ENCODE measurements at places on chromosomes 3 and 15. TPM values are rescaled to one million over a fixed set of nuclear protein-coding genes. Genes with fewer than 3 reads are reported as not detected.

GRCh38 chr15:60438646-60439045 is 40.3 kb downstream of the ICE2 start:
- no peaks in the 10 kb centered on the region for H3K27me3 ChIP-seq
- H3K4me1 ChIP-seq: peaks cover 24% of the 10 kb centered on the region
- no peak for DNase-seq
- H3K36me3 ChIP-seq: 0 out of 2 replicates have a peak, but pooled peaks cover 7% of the 10 kb centered on the region

GRCh38 chr15:67335534-67336222 is 81.1 kb downstream of the IQCH start:
- DNase-seq: no peak
- no peaks in the 10 kb centered on the region for H3K27me3 ChIP-seq
- no peaks in the 10 kb centered on the region for H3K4me1 ChIP-seq
- H3K4me3 ChIP-seq: no peak overlapping the region

GRCh38 chr3:28853830-28854229 is 427.0 kb upstream of the RBMS3 start:
- DNase-seq: peak; percentile 21
- H3K27ac ChIP-seq: no peak overlapping the region
- no peaks in the 10 kb centered on the region for H3K36me3 ChIP-seq

DNA sequence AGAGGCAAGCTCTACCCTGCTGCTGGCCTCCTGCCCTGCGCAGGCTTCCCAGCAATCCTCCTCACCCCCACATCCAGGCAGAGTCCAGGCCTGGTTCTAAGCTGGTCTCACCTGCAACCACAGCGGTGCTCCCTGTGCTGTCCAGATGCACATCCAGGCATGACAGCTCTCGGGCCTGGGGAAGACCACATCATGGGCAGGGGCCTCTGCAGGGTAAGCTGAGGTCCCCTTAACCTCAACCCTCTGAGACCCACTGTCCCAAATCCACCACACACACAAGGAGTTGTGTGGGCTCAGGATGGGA is 10.8 kb downstream of the PLA2G4D start:
- no peak for DNase-seq
- H3K4me3 ChIP-seq: no peak overlapping the region
- H3K27me3 ChIP-seq: peaks cover 40% of the 10 kb centered on the region
- no peak overlapping the region for H3K27ac ChIP-seq
- no peaks in the 10 kb centered on the region for H3K4me1 ChIP-seq

DNA sequence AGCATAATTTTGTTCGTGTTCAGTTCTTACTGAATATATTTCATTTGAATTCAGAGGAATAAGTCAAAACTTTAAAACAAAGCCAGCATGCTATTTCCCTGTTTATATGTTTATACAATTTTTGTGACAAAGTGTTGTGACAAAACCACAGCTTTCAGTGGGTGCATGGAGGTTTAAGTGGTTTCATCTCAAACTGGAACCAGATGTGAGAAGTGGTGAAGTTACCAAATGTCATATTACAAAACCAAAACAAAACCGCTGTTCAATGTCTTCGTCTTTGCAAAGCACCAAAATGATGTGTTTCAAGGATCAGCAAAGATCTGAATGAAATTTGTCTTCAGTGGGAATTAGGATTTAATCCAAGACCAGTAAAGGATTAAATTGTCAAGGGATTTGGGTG is 59.3 kb upstream of the OSTN start:
- H3K36me3 ChIP-seq: no peaks in the 10 kb centered on the region
- 0 out of 2 replicates have a peak overlapping the region, but pooled peaks have one; percentile 24 for H3K4me3 ChIP-seq
- peaks cover 34% of the 10 kb centered on the region for H3K4me1 ChIP-seq
- H3K27me3 ChIP-seq: no peaks in the 10 kb centered on the region

The PLSCR5 gene
- total RNA-seq: not detected

DNA sequence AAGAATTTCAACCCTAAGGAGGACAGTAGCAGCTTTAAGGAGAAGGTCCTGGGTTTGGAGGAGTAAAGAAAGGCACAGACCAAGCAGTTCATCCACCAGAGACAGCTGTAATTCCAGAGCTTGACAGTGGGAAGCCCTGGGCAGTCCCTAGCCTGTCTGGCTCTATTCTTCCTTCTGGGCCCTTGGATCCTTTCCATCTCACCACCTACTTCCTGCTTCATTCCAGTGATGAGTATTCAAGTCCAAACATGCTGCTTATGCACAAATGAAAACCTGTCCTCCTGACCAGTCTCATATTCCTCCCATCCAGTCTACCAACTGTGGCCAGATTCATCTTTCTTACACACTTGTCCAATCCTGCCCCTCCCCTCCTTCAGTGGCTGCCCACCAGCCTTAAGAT is 171.4 kb downstream of the CNTN3 start:
- peak; percentile 75 for DNase-seq
- H3K27ac ChIP-seq: peak overlapping the region; percentile 22
- H3K36me3 ChIP-seq: 0 out of 2 replicates have a peak, but pooled peaks cover 1% of the 10 kb centered on the region
- no peak overlapping the region for H3K4me3 ChIP-seq

- H3K36me3 ChIP-seq: no peaks in the 10 kb centered on the region
- no peaks in the 10 kb centered on the region for H3K27me3 ChIP-seq
- peak overlapping the region; percentile 95 for H3K27ac ChIP-seq
- H3K4me3 ChIP-seq: peak overlapping the region; percentile 99
Measured at GRCh38 chr15:68277131-68277602, 378 bp upstream of the FEM1B start.

DNA sequence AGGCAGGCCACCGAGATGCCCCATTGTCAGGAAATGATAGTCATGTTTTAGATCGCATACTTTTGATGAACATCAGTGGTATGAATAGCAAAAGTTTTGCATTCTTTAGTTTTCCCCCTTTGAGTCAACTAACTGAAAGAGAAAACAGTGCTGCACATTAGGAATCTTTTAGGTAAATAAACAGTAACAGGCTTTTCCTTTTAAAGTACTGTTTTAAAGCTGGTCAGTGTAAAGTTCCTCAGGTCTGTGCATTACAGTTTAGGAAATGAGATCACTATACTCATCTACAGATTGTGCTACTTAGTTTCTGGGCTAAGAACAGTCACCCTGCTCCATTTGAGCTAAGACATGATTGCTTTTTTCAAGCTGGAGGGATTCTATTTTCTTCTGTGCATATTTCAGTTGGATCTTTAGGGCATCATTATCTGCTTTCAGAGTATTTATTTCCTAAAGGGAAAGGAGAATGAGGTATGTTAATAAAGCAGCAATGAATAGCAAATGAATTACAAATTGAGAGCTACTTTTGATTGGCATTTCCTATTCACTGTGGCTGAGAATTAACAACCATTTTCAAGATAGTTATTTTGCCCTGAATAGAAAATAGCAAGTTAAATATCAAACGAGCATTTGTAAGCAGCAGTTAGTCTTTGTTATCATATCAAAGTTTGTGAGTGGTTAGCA is 36.5 kb downstream of the FAM98B start:
- peak overlapping the region; percentile 22 for H3K4me3 ChIP-seq
- no peaks in the 10 kb centered on the region for H3K36me3 ChIP-seq
- no peaks in the 10 kb centered on the region for H3K27me3 ChIP-seq
- peak overlapping the region; percentile 31 for H3K27ac ChIP-seq

GRCh38 chr3:152307829-152308474 is 39.2 kb downstream of the MBNL1 start:
- no peak for DNase-seq
- peaks cover 8% of the 10 kb centered on the region for H3K36me3 ChIP-seq
- peak overlapping the region; percentile 71 for H3K27ac ChIP-seq
- H3K4me3 ChIP-seq: no peak overlapping the region

The HAPLN3 gene
- total RNA-seq: 2.9 TPM

The ROBO2 gene
- total RNA-seq: not detected

The CISH gene
- 1.0 TPM for total RNA-seq

- H3K27ac ChIP-seq: no peak overlapping the region
- H3K36me3 ChIP-seq: no peaks in the 10 kb centered on the region
- DNase-seq: no peak
- no peak overlapping the region for H3K4me3 ChIP-seq
- H3K27me3 ChIP-seq: no peaks in the 10 kb centered on the region
- no peaks in the 10 kb centered on the region for H3K4me1 ChIP-seq
Measured at GRCh38 chr3:178504128-178504527, 32.1 kb upstream of the KCNMB2 start.

The ATP13A4 gene
- total RNA-seq: not detected

GRCh38 chr3:64016941-64017620 is 6.2 kb downstream of the PSMD6 start:
- DNase-seq: peak; percentile 53
- no peaks in the 10 kb centered on the region for H3K27me3 ChIP-seq
- H3K27ac ChIP-seq: peak overlapping the region; percentile 54
- H3K36me3 ChIP-seq: peaks cover 60% of the 10 kb centered on the region
- H3K4me1 ChIP-seq: peaks cover 42% of the 10 kb centered on the region
- no peak overlapping the region for H3K4me3 ChIP-seq

The AGBL1 gene
- total RNA-seq: not detected

GRCh38 chr3:129683201-129683600 is 76.7 kb upstream of the PLXND1 start:
- H3K4me1 ChIP-seq: 0 out of 2 replicates have a peak, but pooled peaks cover 6% of the 10 kb centered on the region
- H3K36me3 ChIP-seq: no peaks in the 10 kb centered on the region
- no peak overlapping the region for H3K4me3 ChIP-seq
- H3K27me3 ChIP-seq: no peaks in the 10 kb centered on the region

- H3K4me1 ChIP-seq: no peaks in the 10 kb centered on the region
- no peaks in the 10 kb centered on the region for H3K27me3 ChIP-seq
- no peaks in the 10 kb centered on the region for H3K36me3 ChIP-seq
- no peak overlapping the region for H3K27ac ChIP-seq
- H3K4me3 ChIP-seq: no peak overlapping the region
Measured at GRCh38 chr3:189508784-189509501, 122.2 kb upstream of the TP63 start.

DNA sequence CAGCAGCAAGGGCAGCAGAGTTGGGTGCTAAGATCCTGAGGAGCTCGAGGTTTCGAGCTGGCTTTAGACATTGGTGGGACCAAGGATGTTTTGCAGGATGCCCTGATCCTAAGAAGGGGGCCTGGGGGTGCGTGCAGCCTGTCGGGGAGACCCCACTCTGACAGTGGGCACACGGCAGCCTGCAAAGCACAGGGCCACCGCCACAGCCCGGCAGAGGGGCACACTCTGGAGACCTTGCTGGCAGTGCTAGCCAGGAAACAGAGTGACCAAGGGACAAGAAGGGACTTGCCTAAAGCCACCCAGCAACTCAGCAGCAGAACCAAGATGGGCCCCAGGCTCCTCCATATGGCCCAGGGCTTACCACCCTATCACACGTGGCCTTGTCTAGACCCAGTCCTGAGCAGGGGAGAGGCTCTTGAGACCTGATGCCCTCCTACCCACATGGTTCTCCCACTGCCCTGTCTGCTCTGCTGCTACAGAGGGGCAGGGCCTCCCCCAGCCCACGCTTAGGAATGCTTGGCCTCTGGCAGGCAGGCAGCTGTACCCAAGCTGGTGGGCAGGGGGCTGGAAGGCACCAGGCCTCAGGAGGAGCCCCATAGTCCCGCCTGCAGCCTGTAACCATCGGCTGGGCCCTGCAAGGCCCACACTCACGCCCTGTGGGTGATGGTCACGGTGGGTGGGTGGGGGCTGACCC is 18.8 kb downstream of the SEC61A1 start:
- H3K27ac ChIP-seq: 0 out of 2 replicates have a peak overlapping the region, but pooled peaks have one; percentile 0

The DPPA2 gene
- not detected for total RNA-seq

The SUMF1 gene
- total RNA-seq: 79.9 TPM

The TRAT1 gene
- not detected for total RNA-seq

GRCh38 chr3:130843441-130843840 is 50.4 kb upstream of the ATP2C1 start:
- no peaks in the 10 kb centered on the region for H3K4me1 ChIP-seq
- no peak overlapping the region for H3K27ac ChIP-seq
- no peak for DNase-seq

The MELTF gene
- total RNA-seq: 0.89 TPM

DNA sequence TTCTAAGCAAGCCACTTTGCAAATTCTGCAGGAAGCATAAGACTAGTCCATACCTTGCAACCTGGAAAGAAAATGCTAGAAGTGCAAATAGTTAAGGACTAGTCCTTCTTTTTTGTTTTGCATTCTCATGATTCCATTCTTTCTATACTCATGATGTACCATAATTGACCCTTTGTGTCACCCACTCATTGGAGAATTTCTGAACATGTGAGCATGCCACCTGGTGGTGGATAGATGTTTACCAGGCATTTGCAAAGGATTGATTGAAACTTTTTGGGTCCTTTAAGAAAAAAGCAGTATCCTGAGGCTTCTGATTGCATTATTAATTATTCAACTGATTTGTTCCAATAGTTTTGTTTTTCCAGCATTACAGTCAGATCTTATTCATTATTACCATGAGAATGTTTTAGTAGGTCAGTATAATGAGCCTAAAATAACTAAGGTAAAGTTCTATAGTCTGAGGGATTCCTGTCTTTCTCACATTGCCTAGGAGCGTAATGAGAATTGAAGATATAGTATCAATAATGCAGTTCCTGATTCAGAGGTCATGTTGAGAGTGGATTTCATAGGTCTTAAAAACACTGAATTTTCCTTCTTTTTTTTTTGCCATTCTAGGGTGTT is 20.2 kb upstream of the DIPK2A start:
- no peaks in the 10 kb centered on the region for H3K36me3 ChIP-seq
- DNase-seq: peak; percentile 71
- no peaks in the 10 kb centered on the region for H3K27me3 ChIP-seq
- no peak overlapping the region for H3K4me3 ChIP-seq
- H3K27ac ChIP-seq: no peak overlapping the region
- no peaks in the 10 kb centered on the region for H3K4me1 ChIP-seq

GRCh38 chr15:66720206-66721010 is 18.4 kb downstream of the SMAD6 start:
- H3K4me1 ChIP-seq: peaks cover 42% of the 10 kb centered on the region
- peak; percentile 97 for DNase-seq
- H3K27me3 ChIP-seq: no peaks in the 10 kb centered on the region

DNA sequence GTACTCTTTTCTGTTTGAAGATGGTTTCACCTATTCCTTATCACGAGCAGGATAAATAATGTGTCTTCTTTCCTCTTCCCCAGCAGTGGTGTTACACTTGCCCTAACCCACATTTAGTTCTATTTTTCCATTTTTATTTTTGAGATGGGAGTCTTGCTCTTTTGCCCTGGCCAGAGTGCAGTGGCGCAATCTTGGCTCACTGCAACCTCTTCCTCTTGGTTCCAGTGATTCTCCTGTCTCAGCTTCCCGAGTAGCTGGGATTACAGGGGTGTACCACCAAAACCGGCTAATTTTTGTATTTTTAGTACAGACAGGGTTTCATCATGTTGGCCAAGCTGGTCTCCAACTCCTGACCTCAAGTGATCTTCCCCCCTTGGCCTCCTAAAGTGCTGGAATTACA is 372.4 kb downstream of the FOXP1 start:
- peaks cover 13% of the 10 kb centered on the region for H3K4me1 ChIP-seq
- no peaks in the 10 kb centered on the region for H3K27me3 ChIP-seq
- DNase-seq: no peak
- no peak overlapping the region for H3K4me3 ChIP-seq
- no peaks in the 10 kb centered on the region for H3K36me3 ChIP-seq
- H3K27ac ChIP-seq: peak overlapping the region; percentile 77

DNA sequence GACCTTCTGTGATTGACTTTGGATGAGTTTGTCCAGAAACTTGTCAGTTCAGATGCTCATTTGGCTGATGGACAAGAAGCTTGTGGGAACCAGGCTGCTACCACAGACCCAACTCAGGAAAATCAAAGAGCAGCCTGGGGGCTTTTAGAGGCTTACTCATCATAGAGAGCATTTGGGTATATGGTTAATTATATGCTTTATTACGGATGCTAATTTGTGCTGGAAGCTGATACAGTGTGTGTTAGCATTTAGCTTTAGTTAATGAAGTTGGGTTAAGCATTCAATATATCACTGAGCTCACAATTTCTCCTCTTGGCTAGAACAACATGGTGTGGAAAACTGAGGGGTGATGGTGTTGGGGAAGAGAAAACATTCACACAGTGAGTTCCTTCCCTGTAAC is 664.2 kb upstream of the CFAP20DC start:
- H3K27me3 ChIP-seq: 0 out of 2 replicates have a peak, but pooled peaks cover 4% of the 10 kb centered on the region
- no peak for DNase-seq
- no peak overlapping the region for H3K27ac ChIP-seq
- no peaks in the 10 kb centered on the region for H3K36me3 ChIP-seq
- H3K4me3 ChIP-seq: no peak overlapping the region
- H3K4me1 ChIP-seq: no peaks in the 10 kb centered on the region

Measured in GM23248 (cell line).